ENCODE measurements at places on chromosomes 2 and 18.
A peak's percentile ranks its signal among the peaks of the same experiment; 100 is the strongest.

DNA sequence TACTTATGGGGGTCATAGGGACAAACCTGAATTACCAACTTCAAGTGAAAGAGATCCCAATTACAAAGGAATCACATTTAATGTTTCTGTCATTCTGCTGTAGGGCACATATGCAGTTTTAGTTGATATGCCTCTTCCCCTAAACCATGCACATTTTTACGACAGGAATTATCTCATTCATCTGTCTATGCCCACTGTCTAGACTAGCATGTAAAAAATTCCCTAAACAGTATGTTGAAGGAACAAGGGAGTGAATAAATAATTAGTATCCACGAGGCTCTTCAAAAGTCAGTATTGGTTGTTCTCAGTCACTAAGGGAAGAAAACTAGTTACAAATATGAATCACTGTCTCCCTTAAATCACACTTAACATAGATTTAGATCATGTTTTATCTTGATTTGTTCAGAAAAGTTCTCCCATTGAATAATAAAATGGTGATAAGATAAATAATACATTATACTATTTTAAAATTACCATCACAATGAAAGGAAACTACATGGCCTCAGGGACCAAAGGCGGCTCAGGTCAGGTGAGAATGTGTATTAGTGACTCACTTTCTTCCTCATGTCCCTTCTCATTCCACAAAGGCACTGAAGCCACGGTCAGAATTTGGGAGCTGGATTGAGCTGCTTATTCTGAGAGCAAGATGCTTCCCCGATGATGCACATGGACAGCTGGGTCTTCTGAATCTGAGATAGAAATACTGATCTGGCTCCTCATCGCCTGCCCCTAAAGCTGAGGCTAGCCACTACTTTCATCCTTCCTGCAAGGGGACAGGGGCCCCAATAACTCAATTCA, 29.1 kb downstream of the DYM start:
- DNase-seq, result no peak

DNA sequence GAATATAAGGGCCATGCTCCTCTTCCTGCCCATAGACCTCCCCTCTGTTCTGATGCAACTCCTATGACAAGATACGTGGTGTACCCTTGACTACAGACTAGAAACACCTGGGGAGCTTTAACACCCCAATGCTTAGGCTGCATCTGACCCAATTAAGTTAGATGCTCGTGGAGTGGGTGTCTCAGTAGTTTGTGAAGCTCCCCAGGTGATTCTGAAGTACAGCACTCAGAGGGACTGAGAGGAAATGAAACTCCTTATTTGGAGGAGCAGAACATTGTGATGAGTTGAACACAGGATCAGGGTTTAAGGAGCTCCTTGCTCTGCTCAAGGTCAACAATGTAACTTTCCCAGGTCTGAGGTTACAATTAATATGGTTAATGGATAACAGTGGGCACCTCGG, 80.3 kb upstream of the TTC39C start:
- DNase-seq, result no peak

- DNase-seq, result no peak
These were observed 185.1 kb downstream of the NRP2 start for GRCh38 chr2:205867371-205867770.

DNA sequence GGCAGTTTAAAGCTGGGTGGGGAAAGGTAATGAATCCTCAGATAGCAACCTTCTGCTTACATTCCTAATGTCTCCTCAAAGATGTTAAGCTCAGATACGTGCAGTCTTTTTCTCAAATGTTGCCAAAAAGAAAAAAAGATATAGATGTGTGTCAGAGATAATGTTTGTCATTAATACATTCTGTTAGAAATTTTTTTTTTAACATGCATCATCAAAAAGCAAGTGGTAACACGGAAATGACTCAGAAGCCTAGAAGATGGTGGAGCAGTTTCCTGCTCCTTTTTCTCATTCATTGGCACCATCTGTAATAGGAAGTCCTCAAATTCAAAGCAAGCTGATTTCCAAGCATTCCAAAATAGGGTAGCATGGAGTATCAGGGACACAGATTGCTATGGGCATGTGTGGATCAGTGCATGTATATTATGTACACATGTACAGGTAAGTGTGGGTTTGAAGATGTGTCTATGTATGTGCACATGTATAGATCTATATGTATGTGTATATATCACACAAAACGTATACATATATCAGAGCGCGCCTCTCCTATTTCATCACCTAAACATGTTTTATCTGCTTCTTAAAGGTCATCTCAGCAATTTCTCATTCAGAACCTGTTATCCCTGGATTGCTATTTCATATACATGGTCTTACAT, 79.9 kb upstream of the ITGB6 start:
- DNase-seq, result no peak

DNA sequence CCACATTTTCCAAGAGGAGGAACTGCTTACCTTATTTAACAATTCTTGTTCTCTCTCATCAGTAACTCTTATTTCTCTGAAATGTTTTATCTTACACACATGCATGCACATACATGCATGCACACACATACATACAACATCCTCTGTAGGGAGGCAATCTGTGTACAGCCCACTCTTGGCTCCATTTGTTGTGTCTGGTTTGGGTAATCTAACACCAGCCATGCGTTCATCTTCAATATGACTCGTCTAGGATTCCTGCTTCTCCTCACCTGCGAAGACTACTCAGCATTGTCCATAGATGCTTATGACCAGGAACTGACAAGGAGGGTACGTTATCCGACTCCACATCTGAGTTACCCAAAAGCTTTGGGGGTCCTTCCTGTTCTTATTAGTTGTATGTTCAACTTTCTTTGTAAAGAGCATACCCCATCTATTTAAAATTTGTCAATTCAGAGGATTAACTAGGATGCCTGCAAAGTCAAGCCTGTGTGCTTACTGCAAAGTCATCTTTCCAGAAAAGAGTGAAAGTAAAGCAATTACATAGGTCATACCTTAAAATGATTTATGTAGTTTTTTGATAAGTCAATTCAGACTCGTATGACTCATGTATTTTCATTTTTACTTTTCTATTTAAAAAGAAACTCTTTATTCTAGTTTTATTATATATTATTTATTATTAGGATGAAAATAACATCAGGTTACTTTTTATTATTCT, 18.2 kb downstream of the LYPD6B start:
- no peak for DNase-seq

GRCh38 chr18:63997041-63997440, 27.2 kb downstream of the SERPINB8 start:
- DNase-seq, result no peak

DNA sequence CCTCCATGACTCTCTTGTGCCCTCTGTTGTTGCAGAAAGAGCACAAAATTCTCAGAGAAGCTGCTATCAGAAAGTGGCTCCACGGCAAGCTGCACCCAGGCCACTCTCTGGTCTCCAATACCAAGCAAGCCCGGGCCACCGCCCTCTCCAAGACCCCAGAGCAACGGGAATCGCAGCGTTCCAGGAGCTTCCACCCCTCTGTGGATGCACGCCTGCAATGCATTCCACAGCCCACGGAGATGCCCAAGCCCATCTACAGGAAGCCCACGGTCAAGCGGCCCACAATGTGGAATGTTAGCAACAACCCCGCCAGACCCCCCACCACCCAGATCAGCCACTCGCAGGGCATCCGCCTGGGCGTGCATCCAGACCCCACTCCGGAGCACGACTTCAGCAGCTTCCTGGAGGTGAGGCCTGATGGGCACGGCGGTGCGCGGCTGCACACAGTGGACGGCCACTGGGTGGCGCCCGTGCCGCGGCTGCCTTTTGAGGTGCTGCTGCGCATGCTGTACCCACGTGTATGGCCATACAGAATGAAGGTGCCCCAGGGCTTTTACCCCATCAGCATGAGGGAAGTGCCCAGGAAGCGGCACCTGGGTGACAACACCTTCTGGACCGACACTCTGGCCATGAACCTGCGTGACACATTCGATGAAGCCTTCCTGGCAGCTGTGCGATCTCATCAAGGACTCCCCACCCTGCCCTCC, 6.3 kb downstream of the ANKRD53 start:
- DNase-seq, result peak; percentile 62

DNA sequence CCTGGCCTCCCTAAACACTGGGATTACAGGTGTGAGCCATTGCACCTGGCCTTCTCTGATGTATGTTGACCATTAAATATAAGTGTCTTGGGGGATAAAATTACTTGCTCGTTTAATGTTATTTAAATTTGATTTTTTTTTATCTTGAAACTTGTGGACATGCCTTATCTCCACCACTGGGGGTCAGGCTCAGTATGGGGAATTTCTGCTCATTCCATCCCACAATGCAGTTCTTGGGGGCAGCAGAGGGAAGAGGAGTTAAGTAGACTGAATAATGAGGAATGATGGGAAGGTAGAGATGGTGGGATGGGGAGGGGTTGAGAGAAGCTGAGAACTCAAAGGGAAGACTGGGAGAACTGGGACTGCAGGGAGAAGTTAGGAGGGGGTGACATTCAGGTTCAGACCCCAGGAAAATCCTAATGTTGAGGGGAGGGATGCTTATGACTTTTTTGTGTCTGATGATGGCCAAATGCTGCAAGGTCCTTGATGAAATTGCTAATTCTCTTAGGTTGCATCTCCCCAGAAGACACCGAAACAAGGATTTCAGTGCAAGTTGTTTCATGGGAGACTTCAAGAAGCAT, 174.2 kb downstream of the MIB1 start:
- peak; percentile 19 for DNase-seq

- DNase-seq, result no peak
These were observed 247.8 kb upstream of the SIX2 start for GRCh38 chr2:45256867-45257641.

- DNase-seq, result no peak
These were observed 15.3 kb upstream of the SELENOI start for GRCh38 chr2:26330604-26331003.

DNA sequence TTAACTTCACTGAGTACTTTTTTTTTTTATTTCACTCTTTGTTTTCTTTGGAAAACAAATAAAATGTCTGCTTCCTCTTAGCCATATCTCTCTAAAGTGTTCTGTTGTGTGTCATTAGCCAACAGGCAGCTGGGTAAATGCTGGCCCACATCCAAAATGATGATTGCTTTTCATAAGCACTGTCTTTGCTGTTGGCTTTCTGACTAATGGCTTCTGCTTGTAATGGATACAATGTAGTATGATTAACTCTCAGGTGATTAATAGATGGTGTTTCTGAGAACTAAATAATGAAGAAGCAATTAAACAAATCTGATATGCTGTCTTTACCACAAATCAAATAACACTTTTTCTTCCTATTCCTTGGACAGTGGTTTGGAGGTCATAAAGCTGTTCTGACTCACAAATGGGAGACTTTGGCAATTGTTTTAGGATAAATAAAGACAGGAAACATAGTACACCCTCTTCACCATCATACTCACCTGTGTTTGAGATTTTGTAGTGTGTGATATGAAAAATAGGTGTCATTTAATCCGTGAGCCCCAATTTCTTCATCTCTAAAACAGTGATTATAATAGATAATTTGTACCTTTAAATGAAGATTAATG, 888.4 kb downstream of the TSN start:
- no peak for DNase-seq

DNA sequence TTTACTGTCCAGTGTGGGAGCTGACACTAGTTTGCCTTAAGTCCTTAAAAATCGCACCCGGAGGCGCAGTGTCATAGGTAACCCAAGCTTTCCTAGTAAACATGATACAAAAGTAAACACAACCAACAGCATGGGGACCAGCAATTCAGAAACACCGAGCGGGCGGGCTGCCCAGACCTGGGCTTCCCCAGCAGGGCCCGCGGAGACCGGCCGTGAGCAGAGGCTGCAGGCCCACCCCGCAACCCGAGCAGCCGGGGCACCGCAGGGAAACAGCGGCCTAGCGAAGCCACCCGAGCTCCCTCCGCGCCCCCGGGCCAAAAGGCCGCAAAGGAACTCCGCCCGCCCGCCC, 296 bp downstream of the TTC21B start:
- no peak for DNase-seq

DNA sequence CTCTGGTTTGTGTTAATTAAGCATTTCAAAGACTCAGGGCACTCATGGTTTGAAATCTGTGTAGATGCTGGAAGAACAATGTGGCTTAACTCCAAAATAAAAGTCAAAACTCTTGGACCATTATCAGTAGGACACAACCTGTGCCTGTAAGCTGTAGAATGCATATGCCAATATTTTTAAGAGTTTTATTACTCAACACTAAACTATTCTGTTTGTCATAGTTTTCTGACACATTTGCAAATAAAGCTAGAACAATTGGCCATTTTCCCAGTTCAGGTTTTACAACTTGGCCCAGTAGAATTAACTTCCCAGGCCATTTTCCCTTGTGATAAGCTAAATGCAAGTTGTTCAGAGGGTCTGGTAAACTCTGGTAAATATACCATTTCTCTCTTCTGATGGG, 713.1 kb downstream of the CBLN2 start:
- no peak for DNase-seq

DNA sequence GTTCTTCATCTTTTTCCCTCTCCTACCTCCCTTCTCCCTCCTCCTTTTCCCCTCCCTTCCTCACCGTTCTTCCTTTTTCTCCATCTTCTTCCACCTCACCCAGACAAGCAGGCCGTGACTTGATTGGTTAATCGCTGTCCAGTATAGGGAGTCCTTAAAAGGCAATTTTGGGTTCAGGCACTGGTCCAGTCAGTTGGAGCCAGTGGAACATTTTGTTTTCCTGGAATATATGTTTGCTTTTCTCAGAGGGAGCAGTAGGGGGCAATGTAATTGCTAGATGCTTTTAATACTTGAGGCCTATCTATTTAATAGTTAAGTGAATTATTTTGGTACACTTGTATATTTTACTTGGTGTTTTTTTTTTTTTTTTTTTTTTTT, 15.0 kb downstream of the ELAC1 start:
- no peak for DNase-seq

- no peak for DNase-seq
These were observed 17.5 kb downstream of the NCAPH start for GRCh38 chr2:96353032-96353561.

DNA sequence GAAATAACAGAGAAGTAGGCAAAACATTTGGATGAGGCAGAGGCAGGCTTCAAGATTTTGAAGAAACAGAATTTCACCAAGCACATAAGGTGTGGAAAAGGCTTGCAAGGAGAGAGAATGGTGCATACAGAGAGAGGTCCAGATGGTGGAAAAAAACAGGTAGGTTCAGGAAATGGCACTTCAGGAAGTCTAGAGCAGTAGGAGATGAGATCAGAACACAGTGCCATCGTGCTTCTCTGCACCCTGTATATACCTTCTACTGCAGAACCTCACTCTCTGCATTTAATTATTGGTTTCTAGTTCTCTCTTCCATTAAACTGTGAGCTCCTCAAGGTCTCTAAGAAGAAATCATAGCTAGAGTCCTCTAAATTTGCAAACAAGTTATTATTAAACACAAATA, 2.4 kb downstream of the PAIP2B start:
- no peak for DNase-seq

DNA sequence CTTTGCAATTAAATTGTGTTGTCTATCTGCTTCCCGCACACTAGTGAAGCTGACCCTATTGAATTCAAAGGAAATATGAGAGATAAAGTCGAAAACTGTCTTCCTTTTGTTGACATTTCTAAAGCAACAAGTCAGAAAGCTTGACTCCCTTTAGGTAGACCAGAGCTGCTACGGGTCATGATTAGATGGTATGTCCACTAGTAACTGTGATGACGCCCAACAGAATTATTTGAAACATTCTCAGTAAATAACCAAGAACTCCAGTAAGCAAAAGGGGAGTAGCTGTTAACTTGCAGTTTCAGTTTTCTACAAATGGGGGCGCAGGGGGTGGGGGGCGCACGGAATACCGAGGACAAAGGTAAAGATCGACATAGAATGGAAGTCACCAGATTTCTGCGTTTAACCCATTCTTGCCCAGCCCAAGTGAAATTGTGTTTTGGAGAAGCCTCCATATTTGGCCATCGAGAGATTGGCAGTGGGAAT, 56.4 kb downstream of the CRIM1 start:
- no peak for DNase-seq
